Stimulated activated CD8-positive, alpha-beta memory T cell treated with anti-CD3 and anti-CD28 coated beads, Interleukin-4, amount 100 ng/mL, for 1 hour (primary cell): ENCODE measurements at places on chromosomes 11 and 22.

DNA sequence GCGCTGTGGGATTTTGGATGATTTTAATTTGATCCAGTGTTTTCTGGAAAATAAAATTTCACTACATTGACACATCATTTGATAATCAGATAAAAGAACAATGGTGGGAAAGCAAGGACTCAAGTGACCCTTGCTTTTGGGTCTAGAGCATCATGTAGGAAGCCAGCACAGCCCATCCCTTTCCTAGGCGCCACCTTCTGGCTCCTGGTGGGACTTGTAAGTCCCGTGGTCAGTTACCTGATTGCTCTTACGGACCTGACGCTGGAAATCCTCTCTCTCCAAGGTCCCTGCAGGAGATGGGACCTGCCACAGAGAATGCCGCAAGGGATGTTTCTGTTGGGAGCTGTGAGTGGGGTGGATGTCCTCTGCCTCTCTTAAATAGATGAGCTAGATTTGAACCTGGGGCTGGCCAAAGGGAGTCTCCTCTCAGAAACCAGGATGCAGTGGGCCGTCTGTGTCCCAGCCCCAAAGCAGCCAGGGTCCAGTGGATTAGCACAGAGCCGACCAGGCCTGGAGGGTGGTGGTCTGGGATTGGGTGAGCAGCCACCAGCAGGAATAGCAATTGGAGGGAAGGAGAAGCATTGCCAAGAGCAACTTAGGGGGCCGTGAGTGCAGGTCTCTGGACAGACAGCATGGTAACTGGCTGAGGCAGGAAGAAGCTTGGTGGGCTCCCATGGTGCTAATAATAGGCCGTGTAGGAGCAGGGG is 21.7 kb downstream of the TIMP3 start:
- DNase-seq = no peak

DNA sequence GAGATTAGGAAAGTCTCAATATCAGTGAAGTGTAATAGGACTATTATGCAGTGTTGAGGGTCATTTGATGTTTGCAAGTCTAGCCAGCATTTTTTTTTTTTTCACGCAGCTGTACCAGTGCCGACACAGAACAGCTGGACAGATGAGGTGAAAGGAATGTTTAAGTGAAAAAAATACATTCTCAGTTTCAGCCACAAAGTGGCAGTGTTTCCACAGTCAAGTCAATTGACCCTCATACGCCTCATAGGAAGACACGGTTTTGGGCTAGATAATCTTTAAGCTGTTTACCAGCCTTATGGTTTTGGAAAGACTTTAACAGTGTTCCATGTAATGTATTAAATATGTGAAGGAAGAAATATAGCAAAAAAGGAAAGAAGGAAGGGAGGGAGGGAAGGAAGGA is 349.9 kb upstream of the ANO3 start:
- no peak for DNase-seq

- DNase-seq = no peak
Observed at GRCh38 chr11:38254913-38255312, 1656.9 kb upstream of the RAG2 start.

GRCh38 chr11:109818290-109818689 is 274.9 kb upstream of the ZC3H12C start:
- DNase-seq = no peak

GRCh38 chr11:78906566-78906965 is 331.9 kb upstream of the NARS2 start:
- DNase-seq = no peak

DNA sequence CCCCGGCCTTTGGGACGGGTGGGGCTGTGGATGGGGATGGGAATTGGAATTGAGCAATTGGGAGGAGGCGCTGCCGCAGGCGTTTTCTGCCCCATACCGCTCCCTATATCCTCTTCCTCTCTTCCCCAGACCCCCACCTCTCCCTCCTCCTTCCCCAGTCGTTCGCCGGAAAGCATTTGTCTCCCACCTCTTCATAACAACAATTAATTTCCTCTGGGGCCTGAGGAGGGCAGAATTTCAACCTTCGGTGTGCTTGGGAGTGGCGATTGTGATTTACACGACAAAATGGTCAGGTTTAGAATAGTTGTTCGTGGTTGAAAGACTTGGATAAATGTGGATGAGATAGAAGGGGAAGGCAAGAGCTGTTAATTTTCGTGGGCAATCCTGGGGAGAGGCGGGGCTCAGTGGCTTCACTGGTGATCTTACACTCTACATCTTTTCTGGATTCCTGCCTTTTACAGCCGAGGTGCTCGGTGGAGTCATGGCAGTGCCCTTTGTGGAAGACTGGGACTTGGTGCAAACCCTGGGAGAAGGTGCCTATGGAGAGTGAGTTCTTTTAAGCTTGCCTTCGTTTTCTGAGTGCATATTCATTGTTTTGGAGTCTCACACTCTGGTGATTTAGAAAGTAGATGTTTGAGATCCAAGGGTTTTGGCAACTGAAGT is 1.5 kb downstream of the CHEK1 start:
- no peak for DNase-seq

DNA sequence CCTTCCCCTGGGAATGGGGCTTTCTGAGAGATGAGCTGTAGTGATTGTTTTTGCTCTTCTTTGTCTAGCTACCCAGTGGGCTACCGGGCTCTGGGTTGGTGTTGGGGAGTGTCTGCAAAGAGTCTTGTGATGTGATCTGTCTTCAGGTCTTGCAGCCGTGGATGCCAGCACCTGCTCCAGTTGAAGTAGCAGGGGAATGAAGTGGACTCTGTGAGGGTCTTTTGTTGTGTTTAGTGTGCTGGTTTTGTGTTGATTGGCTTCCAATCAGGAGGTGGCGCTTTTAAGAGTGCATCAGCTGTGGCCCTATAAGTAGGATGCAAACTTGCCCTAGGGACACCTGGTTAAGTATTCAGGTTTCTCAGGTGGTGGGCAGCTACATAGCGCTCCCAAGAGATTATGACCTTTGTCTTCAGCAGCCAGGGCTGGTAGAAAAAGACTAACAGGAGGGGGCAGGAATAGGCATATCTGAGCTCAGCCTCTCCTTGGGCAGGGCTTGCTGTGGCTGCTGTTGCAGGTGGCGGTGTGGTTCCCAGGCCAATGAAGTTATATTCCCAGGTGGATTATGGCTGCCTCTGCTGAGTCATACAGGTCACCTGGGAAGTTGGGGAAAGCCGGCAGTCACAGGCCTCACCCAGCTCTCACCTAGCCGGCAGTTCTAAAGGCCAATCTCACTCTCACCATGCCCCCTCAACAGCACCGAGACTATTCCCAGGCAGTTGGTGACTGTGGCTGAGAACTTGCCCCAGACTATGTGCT is 315.7 kb upstream of the C11orf87 start:
- DNase-seq = no peak

- no peak for DNase-seq
Observed at GRCh38 chr11:41394521-41395195, 64.8 kb downstream of the LRRC4C start.

- DNase-seq = no peak
Observed at GRCh38 chr22:44954149-44954548, 55.7 kb downstream of the PHF21B start.

DNA sequence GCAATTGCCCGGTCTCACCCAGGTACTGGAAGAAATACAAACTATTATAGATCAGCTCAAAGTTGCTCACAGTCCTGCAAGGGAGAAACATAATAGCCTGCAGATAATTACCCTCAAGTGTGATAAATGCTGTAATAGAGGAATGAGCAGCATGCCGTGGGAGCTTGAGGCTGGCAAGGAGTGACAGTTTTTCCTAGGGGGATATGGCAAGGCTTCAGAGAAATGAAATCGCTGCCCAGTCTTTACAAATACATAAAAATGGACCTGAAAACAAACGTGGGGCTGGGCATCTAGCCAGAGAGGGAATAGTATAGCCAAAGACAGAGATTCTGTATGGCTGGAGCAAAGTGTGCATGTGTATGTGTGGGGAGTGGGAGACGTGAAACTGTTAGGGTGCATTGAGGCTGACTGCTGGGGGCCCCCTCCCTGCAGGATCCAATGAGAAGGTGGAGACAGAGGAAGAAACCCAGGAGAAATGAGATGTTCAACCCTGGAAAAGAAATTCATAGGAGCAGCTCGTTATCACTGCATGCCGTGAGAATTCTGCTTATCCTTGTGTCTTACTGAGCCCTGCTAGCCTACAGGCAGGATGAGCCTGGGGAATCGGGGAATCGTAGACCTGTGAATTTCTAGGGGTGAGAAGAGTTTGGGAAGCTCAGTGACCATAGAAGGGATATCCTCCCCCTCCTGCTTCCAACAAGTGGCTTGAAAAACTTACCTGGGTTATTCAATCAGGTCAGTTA is 167.0 kb downstream of the LDLRAD3 start:
- DNase-seq = no peak

DNA sequence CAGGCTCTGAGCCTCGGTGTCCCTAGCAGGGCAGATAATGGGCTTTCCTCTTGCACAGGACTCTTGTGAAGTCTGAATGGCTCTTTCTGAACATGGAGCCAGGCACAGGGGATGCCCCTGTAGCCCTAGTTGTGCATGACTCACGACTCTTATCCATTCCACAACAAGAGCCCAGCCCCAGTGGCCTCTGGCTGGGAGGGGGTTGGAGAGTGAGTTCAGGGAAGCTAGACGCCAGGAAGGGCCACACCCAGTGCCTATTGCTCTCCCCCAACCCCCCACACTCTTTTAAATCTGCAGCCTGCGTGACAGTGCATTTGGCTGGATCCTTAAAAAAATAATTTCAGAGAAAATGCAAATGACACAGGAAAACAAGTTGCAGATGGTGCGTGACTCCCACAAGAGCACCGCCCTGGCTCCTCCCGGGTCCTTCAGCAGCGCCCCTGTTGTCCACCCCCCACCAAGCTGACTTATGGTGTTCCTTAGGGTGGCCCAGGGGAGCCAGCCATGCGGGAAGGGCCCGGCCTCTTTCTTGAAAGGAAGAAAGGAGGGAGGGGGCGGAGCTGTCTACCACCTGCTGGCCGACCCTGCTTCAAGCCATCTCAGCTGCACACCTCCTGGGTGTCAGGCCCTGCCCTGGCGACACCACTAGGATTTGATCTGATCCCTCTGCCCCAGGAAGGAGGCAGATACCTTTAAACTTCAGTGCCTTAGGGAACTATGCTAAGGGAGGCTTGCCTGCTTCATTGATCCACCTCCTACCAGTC is 74.7 kb downstream of the MN1 start:
- DNase-seq = no peak

GRCh38 chr11:11389238-11389637 is 36.2 kb upstream of the CSNK2A3 start:
- no peak for DNase-seq

GRCh38 chr22:50169774-50170341 is 673 bp upstream of the PANX2 start:
- no peak for DNase-seq

- DNase-seq = no peak
Observed at GRCh38 chr11:117099696-117100095, 1.5 kb upstream of the SIK3 start.

DNA sequence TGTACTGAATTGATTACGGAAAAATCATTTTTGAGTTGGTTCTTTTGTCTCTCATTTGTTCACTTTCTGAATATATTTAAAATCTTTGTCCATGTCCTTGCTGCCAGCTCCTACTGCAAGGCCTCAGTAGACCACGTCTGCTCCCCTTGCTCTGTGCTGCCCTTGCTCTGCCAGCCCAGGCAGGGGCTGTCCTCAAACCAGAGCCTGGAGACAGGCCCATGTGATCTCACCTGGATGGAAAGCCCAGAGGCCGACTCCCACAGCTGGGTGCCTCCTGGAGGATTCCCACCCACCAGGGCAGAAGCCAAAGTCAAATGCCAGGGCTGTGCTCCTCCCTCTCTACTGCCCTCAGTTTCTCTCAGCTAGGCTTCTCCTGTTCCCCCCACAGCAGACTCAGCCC is 141.8 kb downstream of the NTM start:
- DNase-seq = no peak

- no peak for DNase-seq
Observed at GRCh38 chr11:34345991-34346480, 11.8 kb downstream of the ABTB2 start.

GRCh38 chr22:38697425-38698089 is 3.2 kb downstream of the JOSD1 start:
- no peak for DNase-seq

- DNase-seq = no peak
Observed at GRCh38 chr22:49299821-49300231, 527.8 kb downstream of the BRD1 start.

DNA sequence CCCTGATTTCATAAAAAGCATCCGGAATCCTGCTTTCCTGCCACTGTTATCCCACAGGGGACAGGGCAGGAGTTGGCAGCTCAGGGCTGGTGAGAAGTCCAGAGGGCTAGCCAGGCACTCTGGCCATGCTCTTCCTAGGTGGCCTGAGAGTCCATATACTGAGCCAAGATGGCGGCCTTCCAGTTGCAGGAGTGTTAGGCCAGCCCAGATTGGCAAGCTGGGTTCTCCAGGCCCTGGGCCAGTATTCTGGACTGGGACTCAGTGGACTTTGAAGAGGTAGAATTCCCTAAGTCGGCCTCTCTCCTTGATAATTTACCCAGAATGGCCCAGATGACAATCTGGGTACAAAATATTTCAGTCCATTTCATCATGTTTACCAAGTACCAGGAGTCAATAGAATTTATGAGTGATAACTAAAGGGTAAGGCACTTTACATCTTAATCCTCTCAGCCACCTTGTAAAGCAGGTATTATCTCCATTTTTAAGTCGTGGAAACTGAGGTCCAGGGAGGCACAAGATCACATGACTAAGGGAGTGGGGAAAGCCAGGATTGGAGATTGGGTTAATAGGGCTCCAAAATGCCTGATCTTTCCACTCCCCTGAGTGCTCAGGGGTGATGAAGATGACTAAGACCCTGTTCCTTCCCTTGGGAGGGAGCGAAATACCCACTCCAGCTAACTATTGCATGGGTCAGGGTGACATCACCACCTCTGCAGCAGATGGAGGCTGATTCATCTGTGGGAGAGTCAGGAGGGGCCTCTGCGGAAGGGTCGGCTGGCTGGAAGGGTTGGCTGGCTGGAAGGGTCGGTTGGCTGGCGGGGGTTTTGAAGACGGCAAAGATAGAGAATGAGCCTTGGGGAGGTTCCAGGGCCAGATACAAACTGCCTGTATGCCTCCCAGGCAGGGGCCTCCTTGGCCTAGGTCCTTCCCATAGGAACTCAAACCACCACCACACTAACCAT is 1.2 kb upstream of the MICALL1 start:
- no peak for DNase-seq

DNA sequence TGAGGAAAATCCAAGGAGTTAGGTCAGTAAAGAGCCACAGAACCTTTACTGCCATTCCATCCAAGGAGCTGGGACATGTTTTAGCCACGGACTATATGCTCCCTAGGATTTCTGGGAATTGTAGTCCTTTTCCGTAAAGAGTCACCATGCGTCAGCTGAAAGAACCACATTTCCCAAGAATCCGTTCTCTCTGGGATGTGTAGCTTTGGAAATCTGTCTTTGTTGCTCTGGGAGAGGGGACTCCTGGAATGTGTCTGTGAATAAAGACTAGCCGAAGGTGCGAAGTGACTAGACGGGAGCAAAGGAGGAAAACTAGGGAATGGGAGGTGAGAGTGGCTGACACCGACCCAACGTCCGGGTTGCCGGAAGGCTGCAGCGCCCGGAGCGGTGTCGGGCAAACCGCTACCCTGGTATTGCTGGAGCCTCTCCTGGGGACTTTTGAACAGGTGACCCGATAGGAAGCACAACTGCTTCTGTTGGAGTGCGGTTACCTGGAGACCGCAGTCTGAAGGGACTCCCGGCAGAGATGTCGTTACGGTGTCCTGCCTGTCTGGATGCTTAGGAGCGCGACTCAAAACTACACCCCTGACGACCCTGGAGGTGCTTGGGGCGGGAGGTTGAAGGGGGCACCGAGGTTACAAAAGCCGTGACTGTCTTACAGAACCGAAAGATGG is at the start of gene IFTAP:
TSS of gene IFTAP (plus strand) at position 187 of the 674 bp plus-strand sequence. CDS start 15,602 bp downstream, outside the sequence.
- DNase-seq = peak; percentile 2

GRCh38 chr11:20045098-20045688 is 115.1 kb downstream of the DBX1 start:
- no peak for DNase-seq

GRCh38 chr11:76769645-76770586 is 13.2 kb upstream of the TSKU start:
- DNase-seq = no peak

- no peak for DNase-seq
Observed at GRCh38 chr11:32178692-32179091, 87.8 kb downstream of the RCN1 start.
